Activated naive CD8-positive, alpha-beta T cell treated with anti-CD3 and anti-CD28 coated beads, Interleukin-2, amount 10 ng/mL, durations not matched to agents 7 days and 5 days (primary cell): ENCODE measurements at places on chromosomes 7 and 10.

DNA sequence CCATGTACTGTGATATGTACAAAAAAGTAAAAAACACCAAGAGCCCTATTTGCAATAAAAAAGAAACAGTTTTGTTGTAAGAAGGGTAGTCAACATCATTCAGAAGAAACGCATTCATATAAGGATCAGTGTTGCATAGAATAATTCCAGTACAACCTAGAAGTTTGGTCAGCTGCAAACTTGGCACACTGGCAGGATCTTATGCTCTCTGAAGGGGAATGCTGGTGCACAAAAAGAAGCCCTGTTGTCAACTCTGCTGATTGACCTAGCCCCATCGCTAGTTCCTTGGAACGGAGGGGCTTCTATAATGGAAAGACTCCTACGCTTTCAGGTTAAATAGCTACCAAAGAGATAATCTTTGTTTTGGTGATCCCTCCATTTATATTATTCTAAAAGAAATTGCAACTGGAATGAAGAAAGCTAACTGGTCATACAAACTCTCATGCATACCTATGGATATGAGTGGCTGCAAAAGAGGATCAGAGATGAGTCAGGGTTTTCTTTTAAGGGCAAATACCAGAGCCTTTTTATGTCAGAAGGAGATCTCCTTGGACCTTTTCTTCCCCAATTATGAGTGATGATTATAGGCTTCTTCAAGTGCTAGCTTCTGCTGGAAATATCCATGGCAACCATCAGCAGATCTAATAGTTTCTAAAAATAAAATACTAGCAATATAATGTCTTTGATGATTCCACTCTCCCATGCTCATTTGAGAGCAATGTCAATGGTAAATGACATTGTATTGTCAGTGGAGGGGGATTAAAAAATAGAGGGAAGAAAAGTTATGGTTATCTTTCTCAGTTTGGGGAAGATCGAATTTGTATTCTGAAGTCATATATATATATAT, 312.4 kb upstream of the CACNA2D1 start:
- no peak for DNase-seq
- H3K27ac ChIP-seq, result no peak overlapping the region
- H3K4me3 ChIP-seq, result no peak overlapping the region

GRCh38 chr7:2530071-2530987, 10.8 kb downstream of the LFNG start:
- H3K27ac ChIP-seq, result peak overlapping the region; percentile 87
- DNase-seq, result peak; percentile 79
- H3K4me3 ChIP-seq, result peak overlapping the region; percentile 83
- H3K27me3 ChIP-seq, result no peaks in the 10 kb centered on the region
- H3K4me1 ChIP-seq, result peaks cover 34% of the 10 kb centered on the region

DNA sequence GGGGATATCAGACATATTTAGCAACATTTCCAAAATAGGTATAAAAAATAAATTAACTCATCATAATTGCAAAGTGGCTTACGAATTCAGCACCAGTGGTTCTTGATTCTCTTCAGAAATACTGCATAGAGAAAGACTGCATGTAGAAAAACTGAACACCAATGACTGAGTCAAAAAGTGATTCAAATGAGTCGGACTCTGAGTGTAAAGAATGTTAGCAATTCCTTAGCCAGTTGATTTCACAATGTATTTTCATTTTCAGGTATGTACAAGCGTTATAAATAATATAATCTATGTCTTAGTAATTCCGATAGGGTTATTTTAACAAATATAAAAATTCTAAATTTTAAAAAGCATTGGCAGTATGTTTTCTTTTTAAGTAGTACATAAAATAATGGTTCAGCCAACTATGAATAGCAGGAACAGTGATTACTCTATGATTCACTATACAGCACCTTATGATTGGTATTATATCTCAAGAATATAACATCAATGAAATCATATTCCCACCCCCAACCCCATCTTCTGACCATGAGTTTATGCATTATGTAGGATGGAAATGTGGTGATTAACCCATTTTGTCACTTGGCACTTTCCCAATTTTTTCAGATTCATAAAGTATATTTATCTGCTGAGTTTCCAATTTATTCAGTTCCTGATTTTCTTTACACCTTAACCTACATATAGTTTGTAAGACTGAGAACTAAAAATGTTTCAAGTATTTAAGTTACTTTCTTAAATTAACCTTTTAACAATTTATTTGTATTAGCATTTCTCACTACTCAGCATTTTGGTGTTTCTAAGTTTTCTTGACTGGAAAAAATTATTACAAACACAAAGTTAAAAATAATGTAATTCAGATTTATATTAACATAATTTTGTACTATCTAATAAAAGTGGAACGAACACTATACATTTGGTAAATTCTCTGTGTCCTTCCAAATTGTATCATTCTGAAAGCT, 33.9 kb downstream of the DNAJC1 start:
- peaks cover 2% of the 10 kb centered on the region for H3K4me1 ChIP-seq
- H3K27me3 ChIP-seq, result no peaks in the 10 kb centered on the region
- H3K27ac ChIP-seq, result no peak overlapping the region
- H3K36me3 ChIP-seq, result peaks cover 4% of the 10 kb centered on the region
- no peak overlapping the region for H3K4me3 ChIP-seq
- DNase-seq, result no peak

- H3K27ac ChIP-seq, result no peak overlapping the region
- peaks cover 17% of the 10 kb centered on the region for H3K36me3 ChIP-seq
- no peak for DNase-seq
- H3K4me3 ChIP-seq, result no peak overlapping the region
- H3K4me1 ChIP-seq, result peaks cover 11% of the 10 kb centered on the region
Measured at GRCh38 chr7:26368542-26368941, 76.9 kb downstream of the SNX10 start.

DNA sequence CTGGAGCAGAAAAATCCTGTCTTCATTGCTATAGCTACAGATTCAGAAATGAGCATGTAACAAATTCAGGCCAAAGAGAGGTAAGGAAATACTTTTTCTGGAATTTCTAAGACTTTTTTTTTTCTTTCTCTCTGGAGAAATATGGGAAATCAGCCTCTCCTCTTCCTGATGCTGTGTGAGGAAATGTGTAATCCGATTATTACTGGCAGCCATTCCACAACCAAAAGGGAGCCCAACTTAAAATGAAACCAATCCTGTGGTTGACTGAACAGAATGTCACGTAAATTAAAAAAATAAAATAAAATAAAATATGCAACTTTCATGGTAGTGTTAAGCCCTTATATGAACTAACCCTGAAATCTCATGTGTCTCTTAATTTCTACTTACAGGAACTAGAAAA, 10.7 kb upstream of the POT1 start:
- no peak overlapping the region for H3K27ac ChIP-seq
- no peaks in the 10 kb centered on the region for H3K4me1 ChIP-seq
- no peak overlapping the region for H3K4me3 ChIP-seq
- DNase-seq, result no peak
- H3K27me3 ChIP-seq, result no peaks in the 10 kb centered on the region
- H3K36me3 ChIP-seq, result no peaks in the 10 kb centered on the region
